Common myeloid progenitor, CD34-positive (primary cell): ENCODE measurements at places on chromosomes 1 and 21.

GRCh38 chr1:160795951-160796383 is at the start of gene LY9:
Gene LY9, plus strand, starts transcription at chr1:160796174. Its CDS starts 14 bp downstream, at chr1:160796188.
- no peak within 1 kb of the TSS for H3K27ac ChIP-seq
- no peaks in the 10 kb centered on the region for H3K36me3 ChIP-seq
- DNase-seq: peak; percentile 45
- no peak within 1 kb of the TSS for H3K4me3 ChIP-seq
- H3K27me3 ChIP-seq: no peaks in the 10 kb centered on the region

- no peaks in the 10 kb centered on the region for H3K4me1 ChIP-seq
- H3K27me3 ChIP-seq: no peaks in the 10 kb centered on the region
- H3K4me3 ChIP-seq: no peak overlapping the region
- no peaks in the 10 kb centered on the region for H3K36me3 ChIP-seq
These were observed 1001.7 kb upstream of the TMPRSS15 start for GRCh38 chr21:19405326-19405725.

- H3K27ac ChIP-seq: no peak overlapping the region
- peaks cover 19% of the 10 kb centered on the region for H3K4me1 ChIP-seq
- peak; percentile 85 for DNase-seq
- no peaks in the 10 kb centered on the region for H3K36me3 ChIP-seq
- no peak overlapping the region for H3K4me3 ChIP-seq
These were observed 19.7 kb upstream of the ABCG1 start for GRCh38 chr21:42198929-42199867.

GRCh38 chr1:152190589-152190988 is 31.6 kb upstream of the RPTN start:
- H3K27ac ChIP-seq: no peak overlapping the region
- H3K27me3 ChIP-seq: no peaks in the 10 kb centered on the region

DNA sequence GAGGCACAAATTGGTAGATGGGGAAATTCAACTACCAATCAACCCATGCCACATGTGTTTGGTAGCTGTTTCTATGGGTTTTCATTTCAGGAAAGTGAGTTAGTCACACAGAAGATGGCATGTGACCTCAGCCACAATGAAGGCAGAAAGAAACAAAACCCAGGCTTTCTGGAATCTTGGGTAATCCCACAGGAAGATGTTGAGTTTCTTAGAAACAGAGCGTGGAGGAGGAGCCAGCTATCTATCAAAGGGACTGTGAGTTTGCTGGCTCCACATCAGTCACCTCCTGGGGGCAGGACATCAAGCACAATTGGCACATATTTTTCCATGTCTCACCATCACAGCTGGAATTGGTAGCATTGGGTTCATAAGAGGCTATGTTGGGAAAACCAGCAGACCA is 188.9 kb upstream of the PLXNA2 start:
- H3K4me3 ChIP-seq: no peak overlapping the region
- peaks cover 1% of the 10 kb centered on the region for H3K27me3 ChIP-seq

DNA sequence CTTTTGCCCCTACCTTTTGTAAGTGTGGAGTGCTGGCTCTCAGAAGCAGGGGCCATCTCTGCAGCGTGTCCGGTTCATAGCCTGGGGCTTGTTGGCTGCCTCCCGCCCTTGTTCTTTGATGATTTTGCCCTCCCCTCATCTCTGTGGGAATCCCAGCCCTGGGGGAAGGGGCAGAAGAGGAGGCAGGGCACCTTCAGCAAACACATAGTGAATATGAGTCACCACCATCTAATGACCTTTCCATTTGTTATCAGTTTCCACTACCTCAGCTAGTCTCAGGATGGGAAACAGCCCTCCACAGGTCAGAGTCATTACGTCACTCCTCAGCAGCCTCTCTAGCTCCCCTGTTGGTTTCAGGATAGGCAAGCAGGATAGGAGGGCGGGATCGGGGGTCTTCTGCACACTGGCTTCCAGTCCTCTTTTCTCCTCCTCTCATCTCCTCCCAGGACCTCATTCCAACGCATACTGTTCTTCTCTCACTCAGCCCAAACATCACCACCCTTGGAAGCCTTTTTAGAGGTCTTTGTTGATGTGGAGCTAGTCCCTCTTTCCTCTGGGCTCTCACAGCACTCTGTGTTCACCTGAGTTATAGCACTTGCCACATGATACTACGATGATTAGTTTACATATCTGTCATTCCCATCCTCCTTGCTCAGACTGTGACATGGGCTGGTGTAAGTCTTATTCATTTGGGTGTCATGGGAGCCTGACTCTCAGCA is 15.8 kb downstream of the GADD45A start:
- no peak for DNase-seq
- no peaks in the 10 kb centered on the region for H3K36me3 ChIP-seq
- H3K27ac ChIP-seq: no peak overlapping the region
- no peaks in the 10 kb centered on the region for H3K4me1 ChIP-seq

DNA sequence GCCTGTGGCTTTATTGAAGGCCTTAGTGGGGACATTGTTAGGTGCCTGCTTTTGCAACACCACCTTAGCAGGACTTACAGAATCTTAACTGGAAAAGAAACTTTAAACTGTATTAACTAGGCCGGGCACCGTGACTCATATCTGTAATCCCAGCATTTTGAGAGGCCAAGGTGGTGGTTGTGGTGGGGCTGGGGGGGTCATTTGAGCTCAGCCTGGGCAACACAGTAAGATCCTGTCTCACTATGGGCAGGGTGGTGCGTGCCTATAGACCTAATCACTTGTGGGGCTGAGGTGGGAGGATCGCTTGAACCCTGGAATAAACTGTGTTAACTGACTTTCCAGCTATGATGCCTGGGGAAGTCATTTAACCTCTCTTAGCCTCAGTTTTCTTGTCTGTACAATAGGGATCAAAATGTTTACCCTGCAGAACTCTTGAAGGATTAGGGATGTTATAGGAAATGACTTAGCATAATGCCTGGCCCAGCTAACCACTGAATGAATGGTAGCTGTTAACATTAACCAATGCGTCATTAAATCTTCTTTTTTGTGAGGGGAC is 39.5 kb downstream of the IER5 start:
- H3K27ac ChIP-seq: no peak overlapping the region
- DNase-seq: peak; percentile 64
- H3K4me3 ChIP-seq: peak overlapping the region; percentile 48

- no peaks in the 10 kb centered on the region for H3K36me3 ChIP-seq
- no peak for DNase-seq
- H3K27me3 ChIP-seq: no peaks in the 10 kb centered on the region
- no peak overlapping the region for H3K27ac ChIP-seq
- no peak overlapping the region for H3K4me3 ChIP-seq
- H3K4me1 ChIP-seq: no peaks in the 10 kb centered on the region
These were observed 74.1 kb upstream of the PLXNA2 start for GRCh38 chr1:208318150-208318734.

DNA sequence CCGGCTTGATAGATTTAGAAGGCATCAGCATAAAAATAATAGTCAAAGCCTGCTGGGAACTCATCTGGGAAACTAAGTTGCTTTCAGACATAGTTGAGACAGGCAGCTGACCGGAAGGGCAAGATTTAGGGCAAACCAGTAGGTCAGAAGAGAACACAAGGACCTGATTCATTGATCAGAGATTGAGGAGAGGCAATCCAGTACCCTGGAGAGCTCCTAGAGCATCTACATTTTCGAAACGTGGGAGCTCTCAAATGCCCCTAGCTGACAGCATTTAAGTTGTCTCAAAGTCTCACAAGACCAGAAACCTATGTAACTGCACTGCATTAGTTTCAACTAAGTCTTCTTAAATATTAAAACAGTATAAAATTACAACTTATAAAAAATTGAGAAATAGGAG is 22.9 kb upstream of the MTF2 start:
- H3K4me3 ChIP-seq: no peak overlapping the region
- DNase-seq: peak; percentile 29
- no peak overlapping the region for H3K27ac ChIP-seq
- H3K27me3 ChIP-seq: no peaks in the 10 kb centered on the region
- no peaks in the 10 kb centered on the region for H3K4me1 ChIP-seq
- no peaks in the 10 kb centered on the region for H3K36me3 ChIP-seq

DNA sequence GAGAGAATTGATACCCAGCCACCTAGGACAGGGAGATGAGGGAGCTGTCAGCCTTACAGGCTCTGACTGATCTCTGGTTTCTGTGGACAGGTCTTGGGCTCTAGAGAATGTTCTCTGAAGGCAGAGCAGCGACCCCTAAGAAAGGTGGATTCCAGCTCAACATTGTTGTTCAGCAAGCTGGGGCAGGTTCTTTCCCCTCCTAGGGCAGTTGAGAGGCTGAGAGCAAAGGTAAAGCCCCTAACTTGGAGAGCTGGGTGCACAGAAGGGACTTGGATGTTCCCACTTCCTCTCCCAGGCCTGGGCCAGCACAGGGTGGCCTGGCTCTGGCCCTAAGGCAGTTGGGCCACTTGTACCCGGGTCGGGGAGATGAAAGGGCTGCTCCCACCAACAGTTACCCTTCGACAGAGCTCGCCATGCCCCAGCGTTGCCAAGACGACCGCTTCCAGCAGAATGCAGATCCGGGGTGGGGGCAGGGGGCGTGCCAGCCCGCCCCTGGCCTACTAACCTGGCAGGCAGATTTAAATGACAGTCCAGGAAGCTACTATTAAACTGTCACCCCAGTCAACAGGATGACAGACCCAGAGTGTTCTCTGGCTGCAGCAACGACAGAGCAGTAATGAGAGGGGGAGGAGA is 31.6 kb downstream of the LRP8 start:
- DNase-seq: no peak
- no peak overlapping the region for H3K27ac ChIP-seq
- H3K36me3 ChIP-seq: peaks cover 3% of the 10 kb centered on the region
- H3K4me3 ChIP-seq: no peak overlapping the region

DNA sequence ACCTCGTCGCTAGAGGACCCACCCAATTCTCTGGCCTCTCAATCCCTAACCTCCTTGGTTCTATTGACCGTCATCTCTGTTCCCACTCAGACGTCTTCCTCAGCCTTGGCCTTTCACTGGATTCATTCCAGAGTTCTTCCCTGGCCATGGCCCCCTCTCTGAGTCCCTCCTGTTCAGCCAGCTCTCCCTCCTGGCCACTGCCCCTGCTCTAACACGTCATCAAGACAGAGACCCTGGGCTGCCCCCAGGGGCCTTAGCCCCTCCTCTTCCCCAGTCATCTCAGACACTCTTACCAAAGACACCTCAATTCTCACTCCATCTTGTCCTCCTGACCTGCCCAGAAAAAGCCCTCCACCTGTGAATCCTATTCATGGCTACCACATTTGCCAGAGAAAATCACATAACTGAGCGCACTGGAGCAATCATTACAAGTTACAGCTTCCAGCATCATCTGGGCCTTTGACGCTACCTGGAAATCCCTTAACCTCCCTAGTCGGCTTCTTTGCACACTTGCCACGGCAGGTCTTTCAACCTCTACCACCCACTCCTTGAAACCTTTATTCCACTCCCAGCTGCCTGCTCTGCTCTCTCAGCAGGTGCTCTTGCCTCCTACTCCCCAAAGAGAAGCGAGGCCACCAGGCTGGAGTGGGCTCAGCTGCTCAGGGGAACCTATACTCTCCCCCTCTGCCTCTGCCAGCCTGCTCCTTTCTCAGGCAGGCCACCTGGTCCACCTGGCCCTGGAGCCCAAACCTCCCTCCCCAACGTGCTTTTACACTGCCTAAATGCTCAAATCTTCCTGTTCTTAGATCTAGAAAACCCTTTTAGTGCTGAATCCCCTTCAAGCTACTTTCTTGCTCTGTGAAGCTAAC is 14.0 kb downstream of the DCST2 start:
- no peaks in the 10 kb centered on the region for H3K4me1 ChIP-seq
- no peak overlapping the region for H3K4me3 ChIP-seq
- DNase-seq: no peak

- H3K27me3 ChIP-seq: peaks cover 5% of the 10 kb centered on the region
- DNase-seq: no peak
- H3K27ac ChIP-seq: no peak overlapping the region
- no peaks in the 10 kb centered on the region for H3K36me3 ChIP-seq
These were observed 45.9 kb upstream of the NRDC start for GRCh38 chr1:51924455-51924854.

- no peaks in the 10 kb centered on the region for H3K36me3 ChIP-seq
- H3K4me3 ChIP-seq: no peak overlapping the region
- peaks cover 27% of the 10 kb centered on the region for H3K4me1 ChIP-seq
- H3K27ac ChIP-seq: no peak overlapping the region
- H3K27me3 ChIP-seq: peaks cover 19% of the 10 kb centered on the region
- DNase-seq: peak; percentile 84
These were observed 14.9 kb downstream of the ABCA4 start for GRCh38 chr1:94105957-94106529.

GRCh38 chr1:183989078-183989577 is 48.4 kb downstream of the COLGALT2 start:
- H3K4me3 ChIP-seq: no peak overlapping the region
- H3K4me1 ChIP-seq: peaks cover 10% of the 10 kb centered on the region
- H3K36me3 ChIP-seq: no peaks in the 10 kb centered on the region
- no peaks in the 10 kb centered on the region for H3K27me3 ChIP-seq
- DNase-seq: peak; percentile 4

GRCh38 chr1:27602462-27603308 is 1.3 kb downstream of the AHDC1 start:
- peaks cover 76% of the 10 kb centered on the region for H3K4me1 ChIP-seq
- H3K27me3 ChIP-seq: no peaks in the 10 kb centered on the region
- peak overlapping the region; percentile 81 for H3K4me3 ChIP-seq

DNA sequence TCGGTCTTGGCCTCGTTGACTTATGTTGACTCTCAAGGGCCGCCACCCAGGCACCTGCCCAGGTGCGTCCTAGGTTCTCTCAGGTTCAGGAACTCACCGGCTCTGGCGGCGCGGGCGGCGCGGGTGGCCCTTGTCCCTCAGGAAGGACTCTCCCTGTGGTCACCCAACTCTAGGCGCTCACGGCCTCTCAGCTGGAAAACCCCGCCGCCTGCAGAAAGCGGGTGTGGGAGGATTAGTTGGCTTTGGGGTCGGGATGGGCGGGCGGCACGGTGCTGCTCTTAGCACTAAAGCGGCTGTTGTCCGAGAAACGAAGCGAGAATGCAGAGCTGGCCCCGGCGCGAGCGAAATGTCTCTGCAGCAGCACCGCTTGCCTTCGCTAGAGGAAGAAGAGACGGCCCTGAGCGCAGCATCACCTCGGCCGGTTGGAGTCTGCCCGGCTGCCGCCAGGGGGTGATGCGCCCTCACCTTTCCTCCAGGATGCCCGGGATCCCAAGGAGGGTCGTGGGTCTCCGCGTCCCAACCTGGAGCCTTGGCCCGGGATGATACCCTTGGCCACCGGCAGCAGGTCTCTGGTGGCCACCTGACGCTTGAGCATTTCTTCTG is 8.1 kb upstream of the TADA1 start:
- peak overlapping the region; percentile 70 for H3K4me3 ChIP-seq
- DNase-seq: peak; percentile 52
- H3K4me1 ChIP-seq: no peaks in the 10 kb centered on the region
- no peaks in the 10 kb centered on the region for H3K36me3 ChIP-seq
- no peak overlapping the region for H3K27ac ChIP-seq
